Sigmoid colon (tissue), 7 donors: ENCODE measurements at places on chromosomes 1 and 21. TPM values are rescaled to one million over a fixed set of nuclear protein-coding genes. Genes with fewer than 3 reads are reported as not detected.
A peak's percentile ranks its signal among the peaks of the same experiment; 100 is the strongest.

DNA sequence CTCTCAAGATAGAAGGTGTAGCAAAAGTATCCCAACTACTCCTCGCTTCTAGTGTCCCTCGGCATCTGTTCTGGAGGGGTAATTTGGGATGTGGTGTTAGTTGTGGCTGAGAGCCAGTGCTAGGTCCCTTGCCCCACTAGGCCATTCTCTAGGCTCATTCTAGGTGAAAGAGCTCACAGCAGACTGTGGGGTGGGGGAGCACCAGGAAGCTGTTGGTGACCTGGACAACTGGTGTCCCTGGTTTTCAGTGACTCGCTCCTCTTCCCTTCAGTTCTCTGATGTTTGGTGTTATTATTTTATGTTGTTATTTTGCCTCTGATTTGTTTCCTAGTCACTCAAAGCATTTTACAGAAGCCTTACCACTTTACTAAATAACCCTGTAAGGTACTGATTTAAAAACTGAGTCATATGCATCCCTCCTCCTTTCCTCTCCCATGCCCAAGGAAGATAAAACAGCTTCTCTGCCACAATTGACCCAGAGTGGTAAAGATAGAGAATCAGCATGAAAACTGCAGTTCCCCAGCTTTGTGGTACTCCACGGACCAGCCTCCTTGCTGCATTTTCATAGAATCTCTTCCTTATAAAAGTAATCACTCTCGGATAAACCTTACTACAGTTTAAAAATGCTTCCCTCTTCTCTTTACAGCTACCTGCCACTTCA lies 14.1 kb downstream of the DYRK3 start:
- no peak for DNase-seq

DNA sequence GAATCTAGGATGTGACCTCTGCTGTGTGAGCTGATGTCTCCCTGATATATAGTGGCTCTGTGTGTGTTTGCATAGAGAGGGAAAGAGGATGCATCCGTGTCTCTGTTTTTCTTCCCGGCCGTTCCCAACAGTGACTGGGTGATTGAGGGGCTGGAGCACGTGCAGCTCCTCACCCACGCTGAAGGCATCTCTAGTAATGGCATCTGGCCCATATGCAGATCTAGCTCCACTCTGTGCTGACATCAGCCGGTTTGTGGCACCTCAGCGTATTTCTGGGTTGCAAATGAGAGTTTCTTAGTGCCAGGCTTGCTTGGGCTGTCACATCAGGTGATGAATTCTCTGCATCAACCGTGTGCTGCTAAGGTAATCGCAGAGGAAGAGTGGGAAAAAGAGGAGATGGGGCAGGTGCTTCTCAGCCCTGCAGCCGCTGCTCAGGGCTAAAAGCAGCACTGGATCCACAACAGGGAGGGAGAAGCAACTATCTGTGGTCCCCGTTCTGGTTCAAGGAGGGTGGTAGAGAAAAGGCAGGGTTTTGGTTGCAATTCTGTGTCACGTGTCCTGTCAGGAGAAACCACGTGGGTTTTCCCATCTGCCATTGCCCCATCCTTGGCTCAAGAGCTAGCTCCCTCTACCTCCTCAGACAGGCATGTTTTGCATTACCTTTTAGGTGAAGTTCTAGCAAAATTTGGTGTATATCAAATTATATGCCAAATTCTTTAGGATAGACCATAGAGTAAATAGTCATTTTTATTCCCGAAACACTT lies 282.9 kb downstream of the PBX1 start:
- no peak for DNase-seq

DNA sequence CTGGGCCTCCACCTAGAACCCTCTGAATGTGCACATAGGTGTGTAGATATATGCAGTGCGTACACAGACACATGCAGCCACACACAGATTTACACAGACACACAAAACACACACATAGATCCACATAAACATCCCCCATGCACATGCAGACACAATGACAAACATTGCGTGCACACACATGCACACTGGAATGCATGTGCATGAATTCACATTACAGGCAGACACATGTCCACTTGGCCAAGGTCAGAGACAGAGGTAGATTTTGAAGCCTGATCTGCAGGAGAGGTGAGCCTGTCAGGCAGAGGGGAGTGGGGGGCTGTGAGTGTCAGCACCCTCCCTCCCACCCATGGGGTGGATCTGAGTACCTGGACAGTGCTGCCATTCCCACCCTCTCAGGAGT lies 338.5 kb downstream of the PTPRU start:
- no peak for DNase-seq

DNA sequence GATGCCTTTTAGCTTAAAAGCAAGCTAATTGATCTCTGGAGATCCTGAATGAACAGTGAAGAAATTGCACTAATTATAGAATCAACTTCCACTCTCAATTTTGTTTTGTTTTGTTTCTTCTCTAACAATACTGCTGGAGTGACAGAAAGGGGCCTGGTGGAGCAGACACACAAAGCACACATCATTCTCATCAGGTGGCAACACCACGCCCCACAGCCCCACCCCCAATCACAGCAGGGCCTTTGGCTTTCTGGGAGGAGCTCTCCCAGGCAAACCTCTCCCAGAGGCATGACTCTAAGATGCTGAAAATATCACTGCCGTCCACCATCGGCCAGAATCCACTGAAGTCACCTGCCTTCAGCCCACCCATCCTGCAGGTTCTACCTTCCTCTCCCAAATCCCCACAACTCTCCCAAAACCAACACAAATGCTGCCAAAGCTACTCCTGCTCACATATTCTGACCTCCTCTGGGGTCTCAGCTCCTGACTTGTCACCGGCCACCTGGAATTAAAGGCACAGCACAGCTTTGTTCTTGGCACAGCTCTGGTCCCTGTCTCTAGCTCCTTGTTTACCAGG lies 120.7 kb downstream of the GRIK3 start:
- DNase-seq: peak; percentile 9

- DNase-seq: no peak
These were observed 16.9 kb downstream of the CAP1 start for GRCh38 chr1:40057310-40058030.

DNA sequence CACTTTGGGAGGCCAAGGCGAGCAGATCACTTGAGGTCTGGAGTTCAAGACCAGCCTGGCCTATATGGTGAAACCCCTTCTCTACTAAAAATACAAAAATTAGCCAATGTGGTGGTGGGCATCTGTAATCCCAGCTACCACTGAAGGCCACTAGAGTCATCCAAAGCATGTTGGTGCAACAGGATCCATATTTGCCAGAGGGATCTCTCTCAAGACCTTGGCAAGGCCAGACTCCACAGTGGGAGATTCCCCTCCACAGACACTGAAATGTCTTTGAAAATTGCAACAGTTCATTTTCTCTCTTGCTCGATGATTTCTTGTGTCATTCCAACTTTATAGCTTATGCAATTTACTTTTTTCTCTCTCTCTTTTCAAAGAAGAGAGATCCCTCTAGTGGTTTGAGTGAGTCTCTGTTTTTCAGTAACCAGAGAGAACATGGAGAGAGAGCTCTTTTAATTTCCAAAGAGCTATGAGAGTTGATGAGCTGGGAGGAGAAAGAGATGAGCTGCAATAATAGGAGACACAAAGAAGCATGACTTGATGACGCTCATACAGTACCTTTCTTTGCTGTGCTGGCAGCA lies 176.8 kb upstream of the USP25 start:
- DNase-seq: no peak

- no peak for DNase-seq
These were observed 177.2 kb downstream of the PLPPR4 start for GRCh38 chr1:99441299-99442095.

DNA sequence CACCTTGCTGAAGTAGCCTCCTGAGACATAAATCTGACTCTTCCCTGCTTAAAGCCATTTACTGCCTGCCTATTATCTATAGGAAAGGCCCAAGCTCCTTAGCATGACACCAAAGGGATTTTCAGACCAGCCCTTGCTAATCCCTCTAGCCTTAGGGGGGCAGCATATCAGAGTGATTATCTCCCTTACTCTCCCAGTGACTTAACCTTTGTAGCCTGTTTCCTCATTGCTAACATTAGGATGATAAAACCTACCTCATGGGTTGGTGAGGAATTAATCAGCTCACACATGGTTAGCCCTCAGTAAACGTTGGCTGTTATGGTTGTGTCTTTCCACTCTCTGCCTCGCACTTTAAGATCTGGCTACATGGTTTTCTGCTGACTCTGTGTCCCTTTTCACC lies 70.1 kb downstream of the ROR1 start:
- DNase-seq: no peak

DNA sequence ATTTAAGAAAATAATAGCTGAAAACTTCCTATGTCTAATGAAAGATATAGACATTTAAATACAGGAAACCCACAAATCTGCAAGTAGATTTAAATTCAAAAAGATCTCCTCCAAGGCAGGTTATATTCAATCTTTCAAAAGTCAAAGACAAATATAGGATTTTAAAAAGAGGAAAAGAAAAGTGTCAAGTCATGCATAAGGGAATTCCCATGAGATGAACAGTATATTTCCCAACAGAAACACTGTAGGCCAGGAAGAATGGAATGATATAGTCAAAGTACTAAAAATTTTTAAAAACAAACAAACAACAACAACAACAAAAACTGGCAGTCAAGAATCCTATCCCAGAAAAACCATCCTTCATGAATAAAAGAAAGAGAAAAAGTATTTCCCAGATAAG lies 806.5 kb upstream of the BRINP3 start:
- DNase-seq: no peak

The ITPKB gene
- total RNA-seq: 62.2 TPM

The PYHIN1 gene
- 0.82 TPM for total RNA-seq

The LMX1A gene
- total RNA-seq: not detected

The PRPF38A gene
- 20.0 TPM for total RNA-seq

The BARHL2 gene
- not detected for total RNA-seq
